ENCODE measurements at places on chromosomes 13 and 19.

- DNase-seq: no peak
These were observed 193.7 kb downstream of the RFC3 start for GRCh38 chr13:34011552-34012085.

DNA sequence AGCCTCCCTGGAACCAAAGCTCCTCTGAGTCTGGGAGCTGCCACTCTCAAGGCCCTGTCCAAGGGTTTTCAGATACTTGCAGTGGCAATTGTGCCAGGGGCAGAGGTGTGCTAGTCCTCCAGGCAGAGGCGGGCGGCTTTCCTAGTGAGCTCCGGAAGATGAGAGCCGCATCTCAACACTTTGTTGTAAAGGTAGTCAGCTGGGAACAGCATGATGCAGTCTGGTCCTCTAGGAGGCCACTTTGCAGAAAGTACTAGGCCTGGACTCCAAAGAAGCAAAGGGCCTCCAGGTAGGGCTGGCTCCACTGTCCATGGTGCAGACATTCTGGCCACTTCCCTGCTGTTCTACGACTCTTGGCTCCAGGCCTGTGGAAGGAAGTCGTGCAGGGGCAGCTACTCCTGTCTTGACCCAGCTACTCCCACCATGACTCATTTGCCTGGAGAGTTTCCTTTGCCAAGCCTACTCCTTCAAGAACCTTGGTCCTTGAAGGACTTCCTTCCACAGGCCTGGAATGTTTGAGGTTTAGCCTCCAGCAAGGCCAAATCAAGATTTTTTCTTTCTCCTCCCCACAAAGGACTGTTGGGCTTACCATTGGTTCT lies 9.9 kb upstream of the ZNF536 start:
- DNase-seq: no peak

- DNase-seq: no peak
These were observed 20.5 kb upstream of the ZNF846 start for GRCh38 chr19:9789066-9789465.

DNA sequence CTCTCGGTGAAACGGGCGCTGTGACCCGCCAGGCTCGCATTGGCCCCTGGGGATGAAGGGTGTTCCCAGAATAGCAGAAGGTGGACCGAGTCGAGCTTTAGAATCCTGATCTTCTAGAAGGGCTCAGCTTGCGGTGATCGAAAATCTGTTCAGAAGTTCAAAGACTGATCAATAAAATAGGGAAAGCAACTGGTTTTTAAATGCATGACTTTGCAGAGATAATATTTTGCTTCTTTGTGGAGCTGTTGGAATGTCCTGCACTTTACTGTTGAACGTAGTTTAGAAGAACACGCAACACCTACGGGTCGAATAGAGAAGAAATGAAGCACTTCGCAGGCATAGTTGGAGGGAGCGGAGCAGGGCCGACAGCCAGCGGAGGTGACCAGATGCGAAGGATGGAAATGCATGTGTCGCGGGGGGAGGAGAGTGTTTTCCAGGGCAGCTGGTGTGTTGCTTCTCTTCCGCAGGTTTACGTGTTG lies 766 bp downstream of the CEBPG start:
- DNase-seq: peak; percentile 37

All from activated T-cell treated with anti-CD3 and anti-CD28 coated beads for 24 hours (primary cell).